ENCODE measurements at places on chromosomes 16 and 17. TPM values are rescaled to one million over a fixed set of nuclear protein-coding genes. Genes with fewer than 3 reads are reported as not detected.

The JUP gene
- 352 TPM for total RNA-seq

The RMI2 gene
- 11.1 TPM for total RNA-seq

The TNP2 gene
- total RNA-seq, result not detected

- DNase-seq, result no peak
These were observed 664.5 kb upstream of the SALL1 start for GRCh38 chr16:51815523-51815922.

DNA sequence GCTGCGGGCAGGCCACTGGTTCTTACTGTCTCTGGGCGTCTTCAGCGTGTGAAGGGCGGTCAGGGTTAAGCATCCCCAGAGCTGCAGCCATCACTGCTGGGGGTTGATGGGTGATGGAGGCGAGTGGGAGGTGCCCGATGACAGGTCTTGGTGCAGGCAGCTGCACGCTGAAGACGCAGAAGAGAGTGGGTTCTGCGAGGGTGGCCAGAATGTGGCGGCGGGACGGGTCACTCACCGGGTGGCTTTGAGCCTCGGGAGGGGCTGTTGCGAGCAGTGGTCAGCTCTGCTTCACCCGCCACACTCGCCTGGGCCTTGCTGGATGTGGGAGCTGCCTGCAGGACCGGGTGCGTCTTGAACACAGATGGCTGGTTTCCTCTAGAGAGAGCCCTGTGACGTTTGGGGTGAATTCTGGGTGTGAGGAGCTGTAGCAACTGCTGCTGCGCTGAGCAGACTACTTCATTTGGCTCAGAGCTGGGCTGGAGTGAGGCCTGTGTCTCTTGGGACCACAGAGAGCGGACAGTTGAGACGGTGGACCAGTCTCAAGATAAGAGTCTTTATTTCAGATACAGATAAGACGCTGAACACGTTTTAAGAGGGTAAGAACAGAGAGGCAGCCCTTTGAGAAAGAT is 44.6 kb upstream of the ZNF750 start:
- DNase-seq, result no peak

GRCh38 chr17:2672026-2672425 is 39.5 kb downstream of the CLUH start:
- no peak for DNase-seq

GRCh38 chr17:47813512-47814031 is 8.0 kb downstream of the OSBPL7 start:
- DNase-seq, result no peak

GRCh38 chr16:64968539-64968938 is 153.3 kb downstream of the CDH11 start:
- no peak for DNase-seq

Data from Panc1 (cell line).